ENCODE measurements at places on chromosomes 5 and 9. TPM values are rescaled to one million over a fixed set of nuclear protein-coding genes. Genes with fewer than 3 reads are reported as not detected.

DNA sequence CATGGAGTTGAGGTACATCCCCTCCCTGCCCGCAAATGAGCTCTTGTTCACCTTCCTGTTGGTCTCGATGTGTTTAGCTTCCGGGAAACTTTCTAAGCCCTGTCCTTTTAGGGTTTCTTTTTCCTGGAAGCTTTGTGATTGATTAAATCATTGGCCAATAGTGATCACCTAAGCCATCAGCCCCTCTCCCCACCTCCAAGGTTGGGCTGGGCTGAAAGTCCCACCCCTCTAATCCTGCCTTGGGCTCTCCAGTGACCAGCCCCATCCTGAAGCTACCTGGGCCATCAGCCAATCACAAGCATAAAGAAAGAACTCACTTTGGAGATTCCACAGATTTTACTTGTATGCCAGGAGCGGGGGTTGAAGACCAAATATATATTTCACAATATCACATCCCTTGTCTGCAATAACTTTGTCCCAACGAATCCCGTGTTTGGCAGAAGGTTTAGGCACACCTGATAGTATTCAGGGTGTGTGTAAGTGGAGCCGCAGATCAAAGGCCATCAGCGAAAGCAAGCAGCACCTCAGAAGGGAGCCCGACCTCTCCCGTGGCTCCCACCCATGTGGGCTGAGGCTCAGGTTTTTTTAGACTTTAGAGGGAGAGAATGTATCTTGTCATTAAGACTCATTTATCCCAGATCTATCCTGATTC, 20.4 kb downstream of the ROPN1L start:
- peak; percentile 57 for DNase-seq

The HK3 gene
- total RNA-seq: 1.1 TPM

The NMUR2 gene
- not detected for total RNA-seq

- no peak for DNase-seq
Observed at GRCh38 chr5:151134228-151134627, 23.4 kb downstream of the ANXA6 start.

The IL4 gene
- total RNA-seq: not detected

The SNX18 gene
- total RNA-seq: 59.6 TPM

The NR5A1 gene
- 0.51 TPM for total RNA-seq

- peak; percentile 24 for DNase-seq
Observed at GRCh38 chr9:18531136-18532065, 57.4 kb downstream of the ADAMTSL1 start.
